Panc1 (cell line): ENCODE measurements at places on chromosomes 3 and 15. TPM values are rescaled to one million over a fixed set of nuclear protein-coding genes. Genes with fewer than 3 reads are reported as not detected.

DNA sequence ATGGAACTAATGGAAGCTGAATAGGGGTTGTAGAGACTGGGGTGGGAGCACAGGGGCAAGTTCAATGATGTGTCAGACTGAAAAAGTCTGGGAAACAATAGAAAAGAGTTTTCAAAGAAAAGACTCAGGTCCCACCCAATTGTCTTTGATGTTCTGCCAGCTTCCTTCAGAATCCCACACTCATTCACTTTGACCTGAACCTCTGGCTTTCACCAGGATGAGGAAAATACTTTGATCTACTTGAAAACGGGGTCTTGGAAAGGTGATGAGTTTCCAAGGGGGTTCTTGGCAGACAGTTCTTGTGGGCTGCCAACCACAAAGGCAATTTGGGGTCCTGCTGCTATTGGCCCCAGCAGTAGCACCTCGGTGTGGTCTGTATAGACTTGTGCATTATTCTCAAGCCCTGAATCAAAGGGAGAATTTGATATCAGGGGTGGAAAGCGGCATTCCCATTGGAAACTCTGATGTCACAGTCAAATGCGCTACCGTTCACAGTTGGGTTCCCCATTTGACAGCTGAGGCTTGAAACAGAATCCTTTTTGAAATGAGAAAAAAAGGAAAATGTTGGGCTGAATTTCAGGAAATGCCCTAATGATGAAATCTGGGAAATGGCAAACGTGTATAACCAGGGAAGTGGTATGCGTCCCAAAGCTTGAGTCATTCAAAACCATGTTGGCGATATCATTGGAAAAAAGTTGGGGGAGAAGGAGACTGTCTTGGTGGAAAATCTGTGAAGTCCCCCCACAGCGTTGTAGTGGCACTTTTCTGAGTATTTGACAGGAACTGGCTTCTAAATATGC, 229.2 kb upstream of the LRTM1 start:
- no peak for DNase-seq

DNA sequence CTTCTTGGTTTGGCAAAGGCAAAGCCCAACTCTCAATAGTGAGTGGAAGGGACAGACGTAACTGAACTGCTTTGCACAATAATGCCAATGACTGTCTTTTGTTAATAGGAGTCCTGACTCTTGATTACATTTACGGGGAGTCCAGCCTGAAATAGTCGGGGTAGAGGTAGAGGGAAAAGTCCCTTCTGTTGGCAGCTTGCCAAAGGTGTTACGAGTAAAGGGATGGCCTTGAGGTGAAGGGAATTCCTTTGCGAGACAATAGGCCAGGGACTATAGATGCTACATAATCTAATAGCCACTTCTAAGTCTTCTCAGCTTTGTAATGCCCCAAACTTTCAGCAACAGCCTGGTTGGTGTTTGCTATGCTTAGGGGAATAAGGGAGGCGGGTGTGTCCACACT, 2.2 kb upstream of the SENP2 start:
- DNase-seq = no peak

DNA sequence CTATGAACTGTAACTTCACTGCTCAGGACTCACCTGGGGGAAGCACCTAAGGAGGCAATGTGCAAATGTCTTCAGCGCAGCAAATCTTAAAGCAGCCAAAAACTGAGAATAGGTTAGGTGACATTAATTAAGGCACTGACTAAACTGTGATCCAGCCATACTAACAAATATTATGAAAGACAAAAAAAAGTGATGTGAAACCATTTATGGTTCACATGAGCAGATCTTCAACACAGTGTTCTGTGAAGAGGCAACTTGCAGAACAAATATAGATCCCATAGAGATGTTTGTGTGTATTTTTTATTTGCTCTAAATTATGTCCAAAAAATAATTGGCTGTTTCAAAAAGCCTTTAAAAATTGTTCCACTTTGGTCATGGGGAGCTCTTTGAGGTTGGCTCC, 24.1 kb upstream of the MITF start:
- DNase-seq = no peak

- DNase-seq = no peak
Observed at GRCh38 chr3:44992555-44993470, 16.8 kb downstream of the EXOSC7 start.

GRCh38 chr3:72924055-72924454, 36.2 kb downstream of the GXYLT2 start:
- no peak for DNase-seq

- DNase-seq = no peak
Observed at GRCh38 chr3:30475038-30475808, 131.2 kb upstream of the TGFBR2 start.

- DNase-seq = no peak
Observed at GRCh38 chr3:155070316-155070715, 9.8 kb upstream of the MME start.

DNA sequence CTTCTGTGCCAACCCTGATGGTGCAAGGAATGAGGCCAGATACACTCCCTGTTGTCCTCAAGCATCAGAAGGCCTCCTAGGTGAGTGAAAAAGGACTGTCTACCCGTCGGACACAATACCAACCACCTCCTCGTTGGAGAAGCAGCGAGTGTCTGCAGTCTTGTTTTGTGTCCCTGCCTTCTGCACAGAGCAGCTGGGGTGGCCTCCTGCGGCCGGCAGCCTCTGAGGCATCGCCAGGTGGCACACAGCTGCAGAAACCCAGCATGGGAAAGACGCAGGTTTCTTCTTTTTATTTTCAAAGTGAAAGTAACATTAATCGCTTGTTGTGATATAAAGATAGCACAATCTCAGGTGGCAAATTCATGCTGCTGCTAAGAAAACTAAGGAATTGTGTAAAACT, 509.9 kb downstream of the OCA2 start:
- DNase-seq = no peak

DNA sequence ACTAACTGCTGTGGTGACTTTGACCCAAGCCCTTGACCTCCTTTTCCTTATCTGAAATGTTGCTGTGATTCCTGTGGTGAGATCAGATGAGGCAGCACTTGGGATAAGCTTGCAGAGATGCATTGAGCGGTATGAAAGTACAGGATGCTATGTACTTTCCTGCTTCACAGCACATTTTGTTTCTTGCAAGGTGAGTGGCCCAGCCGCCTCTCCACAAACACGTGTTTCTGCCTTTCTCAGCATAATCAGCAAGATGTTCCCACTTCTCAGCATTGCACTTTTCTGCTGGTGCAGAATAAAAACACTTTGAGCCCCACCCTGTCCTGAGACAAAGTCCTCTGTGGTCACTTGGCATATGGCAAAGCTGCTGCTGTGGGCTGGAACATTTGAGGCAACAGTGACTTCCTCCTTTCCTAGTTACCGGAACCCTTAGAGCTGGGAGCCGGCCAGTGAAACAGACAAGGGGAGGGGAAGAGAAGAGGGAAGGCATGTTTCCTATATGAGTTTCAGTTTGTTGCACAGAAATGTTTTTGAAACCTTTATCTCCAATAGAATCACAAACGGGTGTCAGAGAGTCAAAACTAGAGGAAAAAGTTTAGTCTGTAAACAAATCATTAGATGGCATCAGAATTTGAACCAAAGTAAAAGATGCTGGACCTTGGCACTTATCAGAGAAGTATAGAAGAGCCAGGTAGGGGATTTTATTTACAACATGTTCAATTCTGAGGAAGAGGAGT, 5.0 kb downstream of the NUDT16 start:
- DNase-seq = no peak

- DNase-seq = no peak
Observed at GRCh38 chr15:68411343-68411675, 20.7 kb downstream of the ITGA11 start.

- no peak for DNase-seq
Observed at GRCh38 chr15:84911879-84912660, 27.6 kb downstream of the SLC28A1 start.

DNA sequence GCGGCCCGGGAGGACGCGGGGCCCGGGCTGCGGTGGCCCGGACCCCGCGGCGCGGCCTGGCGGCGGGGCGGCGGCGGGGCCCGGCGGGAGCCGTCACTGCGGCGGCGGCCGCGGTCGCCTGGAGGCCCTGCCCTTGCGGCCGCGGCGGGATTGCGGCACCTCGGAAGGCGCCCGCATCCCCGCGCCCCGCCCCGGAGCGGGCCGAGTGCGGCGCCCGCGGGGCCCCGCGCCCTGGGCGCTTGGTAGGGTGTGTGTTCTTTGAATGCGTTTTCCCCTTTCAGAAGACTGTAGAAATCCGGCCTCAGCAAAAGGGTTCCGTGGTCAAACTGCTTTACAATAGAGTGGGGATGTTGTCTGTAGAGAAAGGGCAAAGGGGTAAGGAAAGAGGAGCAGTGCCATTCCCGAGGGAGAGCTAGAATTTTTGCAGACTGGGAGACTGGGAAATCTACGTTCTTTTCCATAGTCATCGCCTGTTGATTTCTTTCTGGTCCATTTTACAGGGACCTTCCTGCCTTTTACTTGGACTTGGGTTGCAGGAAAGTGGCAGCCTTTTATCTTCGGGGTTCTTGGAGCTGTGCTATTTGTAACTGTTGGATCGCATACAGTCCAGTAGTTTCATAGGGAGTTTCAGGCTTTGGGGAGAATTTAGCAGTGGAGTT, 630 bp downstream of the SNRK start:
- DNase-seq = no peak

DNA sequence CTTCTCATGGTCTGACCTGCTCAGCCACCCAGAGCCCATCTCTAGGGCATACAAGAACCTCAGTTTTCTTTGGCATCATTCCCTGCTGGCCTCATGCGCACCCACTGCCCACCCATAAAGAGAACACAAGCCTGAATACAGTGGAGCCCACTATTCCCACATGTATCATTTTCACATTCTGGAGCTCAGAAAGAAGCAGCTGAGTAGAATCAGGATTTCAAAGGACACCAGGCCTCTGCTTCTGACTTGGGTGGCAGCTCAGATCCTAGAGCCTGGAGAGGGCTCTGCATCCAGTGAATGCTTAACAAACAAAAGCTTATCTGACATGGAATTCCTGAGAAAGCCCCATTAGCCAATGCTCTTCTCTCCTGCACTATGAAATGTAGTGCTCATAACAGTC, 34.7 kb downstream of the RBP2 start:
- no peak for DNase-seq

GRCh38 chr3:48466386-48467109, 20.0 kb downstream of the ATRIP start:
- DNase-seq = no peak

GRCh38 chr3:182389071-182389815, 404.1 kb upstream of the ATP11B start:
- no peak for DNase-seq

DNA sequence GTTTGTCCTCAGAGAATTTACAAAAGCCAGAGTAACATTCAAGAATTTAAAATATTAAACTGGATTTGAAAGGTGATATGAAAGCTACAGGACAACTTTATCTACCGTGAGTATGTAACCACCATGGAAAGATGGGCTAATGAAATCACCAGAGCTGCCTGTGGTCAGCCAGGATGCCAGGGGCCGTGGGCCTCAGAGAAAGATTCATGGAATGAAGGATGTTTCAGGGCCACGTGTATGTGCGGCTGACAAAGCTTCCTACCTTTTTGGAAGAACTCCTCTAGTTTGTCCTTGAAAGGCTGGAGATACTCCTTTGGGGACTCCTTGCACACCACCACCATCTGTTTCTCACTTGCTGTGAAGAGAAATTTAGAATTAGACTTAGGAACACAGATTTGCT, 138.9 kb downstream of the GREM1 start:
- no peak for DNase-seq

The SCN11A gene
- total RNA-seq = not detected

The PLA2G4B gene
- total RNA-seq = 4.7 TPM

The DIPK2A gene
- total RNA-seq = 14.3 TPM

The ARHGAP11A gene
- 124 TPM for total RNA-seq
